ELF-1 (cell line): ENCODE measurements at places on chromosomes 2 and 18.

DNA sequence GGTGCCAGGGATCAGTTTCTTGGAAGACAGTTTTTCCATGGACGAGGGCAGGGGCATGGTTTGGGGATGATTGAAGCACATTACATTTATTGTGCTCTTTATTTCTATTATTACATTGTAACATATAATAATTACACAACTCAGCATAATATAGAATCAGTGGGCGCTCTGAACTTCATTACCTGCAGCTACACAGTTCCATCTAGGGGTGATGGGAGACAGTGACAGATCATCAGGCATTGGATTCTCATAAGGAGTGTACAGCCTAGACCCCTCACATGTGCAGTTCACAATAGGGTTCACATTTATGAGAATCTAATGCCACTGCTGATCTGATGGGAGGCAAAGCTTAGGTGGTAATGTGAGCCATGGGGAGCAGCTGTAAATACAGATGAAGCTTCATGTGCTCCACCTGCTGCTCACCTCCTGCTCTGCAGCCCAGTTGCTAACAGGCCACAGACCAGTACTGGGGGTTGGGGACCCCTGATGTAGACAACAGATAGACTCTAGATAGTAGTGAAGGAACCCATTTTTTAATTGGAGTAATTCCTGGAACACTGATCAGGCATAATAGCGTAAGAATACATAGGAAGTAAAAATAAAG, 41.5 kb upstream of the MC4R start:
- DNase-seq = peak; percentile 15

GRCh38 chr18:37967261-37967660, 401.7 kb upstream of the CELF4 start:
- DNase-seq = no peak

GRCh38 chr2:189658306-189659212, 2.7 kb upstream of the ASNSD1 start:
- peak; percentile 45 for DNase-seq

- no peak for DNase-seq
Measured at GRCh38 chr2:134663451-134664450, 55.0 kb downstream of the TMEM163 start.

DNA sequence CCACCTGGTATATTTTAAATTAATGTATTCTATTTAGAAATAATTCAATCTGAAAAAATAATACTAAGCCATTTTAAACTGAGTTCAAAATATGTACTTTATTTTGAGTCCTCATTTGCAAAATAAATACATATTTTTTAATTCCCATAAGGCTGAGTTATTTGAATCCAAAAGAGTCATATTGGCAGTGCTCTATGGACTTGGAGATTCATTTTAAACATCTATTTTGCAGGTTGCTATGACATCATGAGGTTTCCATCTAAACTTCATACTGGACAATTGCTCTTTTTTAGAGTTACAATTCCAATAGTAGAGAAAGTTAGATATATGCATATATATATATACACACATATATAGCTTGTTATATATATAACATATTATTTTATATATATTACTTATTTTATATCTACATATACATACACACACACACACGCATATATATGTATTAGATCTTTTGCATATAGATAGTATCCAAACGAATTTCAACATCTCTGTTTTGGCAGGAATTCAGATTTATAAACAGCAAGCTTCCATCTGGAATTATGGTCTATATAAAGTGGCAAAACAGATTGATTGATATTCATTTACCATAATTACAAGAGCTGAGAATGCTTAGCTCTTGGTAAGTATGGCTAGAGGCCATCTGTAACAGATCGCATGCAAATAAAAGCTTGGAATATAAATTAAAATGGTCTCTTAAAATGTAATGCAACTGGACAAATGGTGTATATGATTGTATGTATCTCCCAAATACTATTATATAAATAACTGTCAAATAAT, 34.9 kb downstream of the NOL4 start:
- no peak for DNase-seq

DNA sequence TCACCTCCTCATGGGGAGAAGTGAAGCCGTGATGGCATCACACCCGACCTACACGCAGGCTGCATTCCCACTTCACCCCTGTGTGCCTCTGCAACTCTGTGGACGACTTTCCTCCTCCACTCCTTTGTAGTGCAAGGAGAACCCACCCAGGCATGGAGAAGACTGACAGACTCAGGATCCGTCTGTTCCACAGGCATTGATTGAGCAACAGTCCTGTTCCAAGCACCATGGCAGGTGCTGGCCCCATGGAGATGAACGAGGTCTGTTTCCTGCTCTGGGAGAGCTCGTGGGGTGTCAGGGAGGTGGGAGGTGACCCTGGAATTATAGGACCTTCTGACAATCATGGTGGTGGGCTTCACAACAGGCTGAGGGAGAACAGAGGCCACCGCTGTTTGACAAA, 284.7 kb upstream of the HDAC4 start:
- DNase-seq = no peak

DNA sequence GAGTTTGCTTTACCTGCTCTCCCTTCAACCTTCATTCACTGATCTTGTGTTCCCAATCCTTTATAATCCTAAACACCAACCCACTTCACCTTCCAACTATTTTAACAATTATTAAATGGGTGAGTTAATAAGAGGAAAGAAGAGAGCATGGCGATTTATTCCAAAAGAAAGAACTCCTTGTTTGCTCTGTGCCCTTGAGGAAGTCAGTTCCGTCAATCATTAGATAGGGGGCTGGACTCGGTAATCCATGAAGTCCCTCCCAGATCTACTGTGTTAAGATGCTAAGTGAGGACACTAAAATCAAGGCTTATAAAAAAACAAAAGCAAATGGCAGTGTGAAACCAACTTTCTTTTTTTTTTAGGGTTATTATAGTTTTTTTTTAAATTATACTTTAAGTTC, 589.9 kb downstream of the XIRP2 start:
- DNase-seq = no peak

- DNase-seq = peak; percentile 8
Measured at GRCh38 chr2:190277234-190278112, 42.2 kb downstream of the HIBCH start.

DNA sequence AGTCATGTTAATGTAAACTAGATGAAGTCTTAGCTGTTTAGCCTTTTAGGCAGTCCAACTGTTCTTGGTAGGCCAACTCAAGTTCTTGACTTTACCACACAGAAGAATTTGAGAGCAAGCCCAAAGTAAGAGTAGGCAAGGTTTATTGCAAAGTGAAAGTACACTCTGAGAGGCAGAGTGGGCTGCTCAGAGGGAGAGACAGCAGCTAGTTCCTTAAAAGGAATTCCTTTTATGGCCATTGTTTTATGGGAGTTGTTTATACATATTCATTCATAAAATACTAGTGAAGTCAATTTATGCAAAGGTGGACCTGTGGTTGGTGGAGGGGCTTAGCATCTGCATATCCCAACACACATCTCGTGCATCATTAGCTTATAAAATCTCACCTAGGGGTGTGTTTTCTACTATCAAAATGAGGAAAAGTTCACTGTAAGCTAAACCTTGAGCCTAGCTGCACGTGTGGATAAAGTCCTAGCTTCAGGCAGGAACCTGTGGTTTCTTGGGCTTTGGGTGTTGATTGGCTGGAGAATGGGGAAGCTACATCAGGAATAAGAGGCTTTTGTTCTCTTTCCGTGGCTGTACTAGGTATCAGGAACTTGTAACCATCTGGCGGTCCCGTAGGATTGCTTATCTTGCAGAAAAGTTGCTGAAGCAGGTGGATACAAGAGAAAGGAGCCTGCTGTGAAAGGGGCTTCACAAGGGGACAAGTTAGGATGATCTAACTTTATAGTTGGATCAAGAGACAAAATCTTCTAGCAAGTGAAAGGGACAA, 110.4 kb upstream of the GULP1 start:
- DNase-seq = peak; percentile 52

GRCh38 chr2:212328712-212329496, 209.7 kb downstream of the ERBB4 start:
- DNase-seq = no peak
